IgD-negative memory B cell (primary cell): ENCODE measurements at places on chromosomes 11 and 22. TPM values are rescaled to one million over a fixed set of nuclear protein-coding genes. Genes with fewer than 3 reads are reported as not detected.

The PLAAT5 gene
- not detected for polyA plus RNA-seq

The SH3BP1 gene
- 14.7 TPM for polyA plus RNA-seq

The RAG2 gene
- polyA plus RNA-seq = not detected

The MS4A3 gene
- not detected for polyA plus RNA-seq

The CDON gene
- not detected for polyA plus RNA-seq

The PRR33 gene
- 0.60 TPM for polyA plus RNA-seq

The LMO2 gene
- 11.4 TPM for polyA plus RNA-seq

The APBB1 gene
- 21.4 TPM for polyA plus RNA-seq

The FGF3 gene
- polyA plus RNA-seq = not detected

The SCUBE1 gene
- polyA plus RNA-seq = not detected

The DENND6B gene
- 1.2 TPM for polyA plus RNA-seq

The NEFH gene
- polyA plus RNA-seq = 0.98 TPM

The LRRC75B gene
- polyA plus RNA-seq = 0.63 TPM

The OR51B4 gene
- not detected for polyA plus RNA-seq

The NXF1 gene
- 67.6 TPM for polyA plus RNA-seq

The FGF4 gene
- not detected for polyA plus RNA-seq

The SPON1 gene
- polyA plus RNA-seq = 0.19 TPM

The AQP11 gene
- polyA plus RNA-seq = 0.48 TPM

The MYBPC3 gene
- not detected for polyA plus RNA-seq

The MYEOV gene
- 1.4 TPM for polyA plus RNA-seq

The TSSK2 gene
- not detected for polyA plus RNA-seq

The KCNJ1 gene
- polyA plus RNA-seq = 0.30 TPM

The KRTAP5-10 gene
- not detected for polyA plus RNA-seq

The SCN3B gene
- polyA plus RNA-seq = not detected

The C11orf16 gene
- polyA plus RNA-seq = not detected

The DDIAS gene
- polyA plus RNA-seq = 1.7 TPM

The CBLIF gene
- not detected for polyA plus RNA-seq

The GLYATL1 gene
- polyA plus RNA-seq = not detected

The PKNOX2 gene
- not detected for polyA plus RNA-seq

The CRYBB2 gene
- not detected for polyA plus RNA-seq

The KIAA1671 gene
- not detected for polyA plus RNA-seq

The MTMR2 gene
- polyA plus RNA-seq = 7.2 TPM
